ENCODE measurements at places on chromosomes 2 and 18.
A peak's percentile ranks its signal among the peaks of the same experiment; 100 is the strongest.

- peak; percentile 51 for DNase-seq
Observed at GRCh38 chr2:204705243-204705932, 160.1 kb downstream of the PARD3B start.

DNA sequence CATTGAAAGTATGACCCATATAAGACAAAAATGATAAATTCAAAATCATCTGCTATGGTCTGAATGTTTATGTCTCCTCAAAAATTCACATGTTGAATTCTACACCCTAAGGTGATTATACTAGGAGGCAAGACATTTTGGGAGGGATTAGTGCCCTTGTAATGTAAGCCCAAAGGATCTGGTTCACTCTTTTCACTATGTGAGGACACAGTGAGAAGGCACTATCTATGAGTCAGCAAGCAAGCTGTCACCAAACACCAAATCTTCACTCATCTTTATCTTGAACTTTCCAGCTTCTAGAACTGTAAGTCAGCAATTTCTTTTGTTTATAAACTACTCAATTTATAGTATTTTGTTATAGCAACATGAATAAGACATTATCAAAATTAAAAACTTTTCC, 284.7 kb upstream of the ZC3H15 start:
- DNase-seq, result no peak

GRCh38 chr18:41320100-41320499, 634.9 kb upstream of the PIK3C3 start:
- DNase-seq, result no peak

GRCh38 chr2:169362118-169362893, at the start of gene LRP2:
TSS of gene LRP2 (minus strand) at chr2:169362534. CDS start at chr2:169362399, 135 bp downstream.
- DNase-seq, result no peak

- DNase-seq, result no peak
Observed at GRCh38 chr2:209094221-209094620, 329.6 kb upstream of the MAP2 start.

- no peak for DNase-seq
Observed at GRCh38 chr18:28065031-28065792, 111.7 kb downstream of the CDH2 start.

DNA sequence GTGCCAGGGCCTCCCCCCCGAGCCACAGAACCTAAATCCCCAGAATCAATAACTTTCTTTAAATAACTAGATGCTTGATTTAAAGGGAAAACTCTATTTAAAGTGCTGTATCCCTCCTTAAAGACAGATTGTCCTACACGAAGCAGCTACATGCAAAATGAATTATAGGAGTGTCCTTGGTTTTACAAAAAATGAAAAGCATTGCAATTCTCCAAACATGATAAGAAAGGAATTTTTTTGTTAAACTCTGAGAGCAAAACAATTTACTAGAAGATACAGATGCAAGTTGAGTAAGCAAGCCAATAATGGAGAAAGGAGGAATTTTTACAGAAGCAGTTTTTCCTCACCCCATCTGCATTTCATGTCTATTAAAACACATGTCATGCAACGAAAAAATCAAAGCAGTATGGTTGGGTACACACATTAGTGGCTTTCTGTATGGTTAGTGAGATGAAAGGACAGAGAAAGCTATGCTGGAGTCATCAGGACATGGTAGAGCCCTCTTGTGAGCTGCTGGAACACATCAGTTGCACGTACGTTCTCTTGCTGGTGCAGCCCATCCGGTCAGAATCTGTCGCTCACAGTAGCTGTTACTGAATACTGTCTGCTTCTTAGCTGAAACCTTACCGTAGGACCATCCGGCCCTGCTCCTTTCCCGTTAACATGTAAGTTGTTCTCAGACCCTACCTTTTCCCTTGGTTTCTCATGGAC, 25.9 kb upstream of the STEAP3 start:
- no peak for DNase-seq

GRCh38 chr2:188787658-188788240, 186.4 kb upstream of the COL3A1 start:
- DNase-seq, result no peak

- DNase-seq, result no peak
Observed at GRCh38 chr2:178536037-178536436, 55.8 kb downstream of the PLEKHA3 start.

DNA sequence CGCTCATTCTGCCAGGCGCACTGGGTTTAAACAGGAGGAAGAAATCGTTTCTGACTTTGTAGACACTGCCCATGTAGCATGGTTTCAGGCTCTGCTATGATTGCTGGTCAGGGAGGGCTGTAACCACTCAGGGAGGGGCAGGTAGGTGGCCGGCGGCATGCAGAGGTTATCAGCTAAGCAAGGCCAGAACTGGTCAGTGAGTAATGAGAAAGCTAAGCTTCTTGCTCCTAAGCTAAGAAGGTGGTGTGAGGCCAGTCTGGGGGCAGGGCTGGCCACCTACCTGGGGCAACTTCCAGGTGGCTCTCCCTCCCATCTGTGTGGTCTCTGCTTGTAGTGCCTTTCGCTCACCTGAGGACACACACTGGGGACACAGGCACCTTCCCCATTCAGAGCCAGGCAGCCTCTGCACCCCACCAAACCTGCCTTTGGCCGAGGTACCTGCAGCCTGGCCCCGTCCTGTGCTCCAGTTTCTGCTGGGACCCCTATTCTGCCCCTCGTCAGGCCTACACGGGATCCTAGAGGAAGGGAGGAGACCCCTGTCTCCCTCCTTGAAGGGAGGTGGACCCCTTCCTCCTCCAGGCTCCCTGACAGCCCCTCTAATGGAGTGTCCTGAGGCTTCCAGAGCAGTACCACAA, 195.9 kb downstream of the SEPTIN10 start:
- no peak for DNase-seq

DNA sequence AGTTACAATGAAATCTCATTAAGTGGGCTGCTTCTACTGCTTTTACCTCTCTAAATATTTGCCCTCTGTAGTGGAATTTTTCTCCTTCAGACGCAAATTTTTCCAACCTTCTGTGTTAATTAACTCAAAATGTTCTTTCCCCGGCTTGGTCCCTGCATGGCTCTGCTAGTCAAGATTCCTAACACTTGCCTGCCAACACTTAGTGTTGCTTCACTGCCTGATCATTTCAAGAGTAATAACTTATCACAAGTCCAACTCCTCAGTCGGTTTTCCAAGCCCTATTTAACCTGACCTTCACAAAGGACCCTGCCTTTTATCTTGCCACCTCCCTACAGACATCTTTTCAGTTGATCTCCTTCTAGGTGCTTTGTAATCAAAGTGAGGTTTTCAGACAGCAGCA, 142.7 kb downstream of the HRH4 start:
- DNase-seq, result no peak

DNA sequence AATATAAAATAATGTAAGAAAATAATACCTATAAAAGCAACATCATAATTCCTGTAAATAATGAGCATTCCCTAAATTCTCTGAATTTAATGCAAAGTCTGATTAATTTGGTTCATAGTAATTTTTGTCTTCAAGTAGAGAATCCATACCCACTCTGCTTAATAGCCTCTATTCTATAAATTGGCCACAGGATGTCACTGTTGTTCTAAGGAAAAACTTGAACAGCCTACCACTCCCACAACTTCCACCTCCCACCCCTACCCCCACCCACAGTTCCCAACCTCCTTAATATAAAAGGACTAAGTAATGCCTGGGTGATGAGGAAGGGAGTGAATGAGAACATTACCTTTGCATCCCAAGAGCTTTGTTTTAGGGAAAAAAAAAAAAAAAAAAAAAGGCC, 27.2 kb upstream of the BBS5 start:
- no peak for DNase-seq

DNA sequence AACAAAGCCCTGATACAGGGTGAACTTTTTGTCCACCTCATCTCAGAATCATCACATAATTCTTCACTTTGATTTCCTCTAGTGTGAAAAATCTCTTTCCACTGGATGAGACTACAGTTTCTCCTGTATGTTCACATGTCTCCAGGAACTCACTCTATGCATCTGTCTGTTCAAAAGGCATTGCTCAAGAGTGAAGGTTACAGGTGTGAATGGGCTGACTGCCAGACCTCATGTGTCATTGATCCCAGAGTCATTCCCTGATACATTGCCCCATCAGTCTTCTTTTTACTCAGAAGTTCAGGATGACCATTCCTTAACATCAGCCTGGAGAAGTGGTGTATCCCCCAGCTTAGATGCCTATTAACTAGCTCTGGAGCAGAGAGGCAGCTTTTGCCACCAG, 4.4 kb upstream of the DSC3 start:
- DNase-seq, result no peak

- no peak for DNase-seq
Observed at GRCh38 chr18:59466980-59467379, 107.9 kb upstream of the LMAN1 start.

DNA sequence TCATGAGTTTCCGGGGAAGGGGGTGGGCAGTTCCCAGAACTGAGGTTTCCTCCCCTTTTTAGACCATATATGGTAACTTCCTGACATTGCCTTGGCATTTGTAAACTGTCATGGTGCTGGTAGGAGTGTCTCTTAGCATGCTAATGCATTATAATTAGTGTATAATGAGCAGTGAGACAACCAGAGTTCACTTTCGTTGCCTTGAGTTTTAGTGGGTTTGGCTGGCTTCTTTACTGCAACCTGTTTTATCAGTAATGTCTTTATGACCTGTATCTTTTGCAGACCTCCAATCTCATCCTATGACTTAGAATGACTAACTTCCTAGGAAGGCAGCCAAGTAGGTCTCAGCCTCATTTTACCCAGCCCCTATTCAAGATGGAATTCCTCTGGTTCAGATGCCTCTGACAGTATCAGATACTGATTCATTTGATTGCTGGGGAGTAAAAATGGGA, 447.3 kb downstream of the XIRP2 start:
- DNase-seq, result no peak

- DNase-seq, result no peak
Observed at GRCh38 chr2:152560166-152560565, 157.1 kb downstream of the PRPF40A start.

DNA sequence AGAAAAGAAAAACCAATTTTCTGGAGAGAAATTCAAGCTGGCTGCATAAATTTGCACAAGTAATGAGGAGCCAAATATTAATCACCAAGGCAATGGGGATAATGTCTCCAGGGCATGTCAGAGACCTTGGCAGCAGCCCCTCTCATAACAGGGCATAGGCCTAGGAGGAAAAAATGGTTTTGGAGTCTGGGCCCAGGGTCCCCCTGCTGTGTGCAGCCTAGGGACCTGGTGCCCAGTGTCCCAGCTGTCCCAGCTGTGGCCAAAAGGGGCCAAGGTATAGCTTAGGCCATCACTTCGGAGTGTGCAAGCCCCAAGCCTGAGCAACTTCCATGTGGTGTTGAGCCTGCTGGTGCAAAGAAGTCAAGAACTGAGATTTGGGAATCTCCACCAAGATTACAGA, 57.1 kb downstream of the SCN7A start:
- DNase-seq, result no peak

- DNase-seq, result no peak
Observed at GRCh38 chr18:27581296-27581904, 396.3 kb upstream of the CHST9 start.

GRCh38 chr2:148221166-148221565, 200.3 kb downstream of the MBD5 start:
- no peak for DNase-seq

All from NCI-H524 treated with DMSO at 0.1 percent for 48 hours (cell line).